ENCODE measurements at places on chromosomes 4 and X.

GRCh38 chr4:165620913-165621312 is 242.1 kb downstream of the CPE start:
- DNase-seq, result no peak

- DNase-seq, result peak; percentile 66
These were observed 106.1 kb downstream of the ARAP2 start for GRCh38 chr4:36138220-36138619.

GRCh38 chrX:110178179-110178865 is 139.6 kb downstream of the AMMECR1 start:
- DNase-seq, result no peak

DNA sequence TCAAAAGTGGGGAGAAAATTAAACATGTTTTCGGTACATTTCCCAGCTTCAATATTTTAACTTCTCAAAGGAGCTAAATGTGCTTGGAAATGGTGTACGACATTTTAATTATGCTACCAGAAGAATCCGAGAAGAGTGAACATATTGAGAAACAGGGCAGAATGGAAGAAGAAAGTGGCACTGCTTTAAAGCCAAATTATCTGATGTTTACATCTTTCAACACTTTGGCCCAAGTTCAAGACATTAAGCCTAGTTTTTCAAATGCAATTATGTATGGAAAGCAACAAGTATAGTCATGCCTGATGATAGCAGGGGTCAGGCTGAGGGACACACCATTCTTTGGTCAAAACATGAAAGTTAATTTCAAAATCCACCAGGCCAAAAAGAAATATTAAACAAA is 577.9 kb upstream of the ZFP42 start:
- no peak for DNase-seq

DNA sequence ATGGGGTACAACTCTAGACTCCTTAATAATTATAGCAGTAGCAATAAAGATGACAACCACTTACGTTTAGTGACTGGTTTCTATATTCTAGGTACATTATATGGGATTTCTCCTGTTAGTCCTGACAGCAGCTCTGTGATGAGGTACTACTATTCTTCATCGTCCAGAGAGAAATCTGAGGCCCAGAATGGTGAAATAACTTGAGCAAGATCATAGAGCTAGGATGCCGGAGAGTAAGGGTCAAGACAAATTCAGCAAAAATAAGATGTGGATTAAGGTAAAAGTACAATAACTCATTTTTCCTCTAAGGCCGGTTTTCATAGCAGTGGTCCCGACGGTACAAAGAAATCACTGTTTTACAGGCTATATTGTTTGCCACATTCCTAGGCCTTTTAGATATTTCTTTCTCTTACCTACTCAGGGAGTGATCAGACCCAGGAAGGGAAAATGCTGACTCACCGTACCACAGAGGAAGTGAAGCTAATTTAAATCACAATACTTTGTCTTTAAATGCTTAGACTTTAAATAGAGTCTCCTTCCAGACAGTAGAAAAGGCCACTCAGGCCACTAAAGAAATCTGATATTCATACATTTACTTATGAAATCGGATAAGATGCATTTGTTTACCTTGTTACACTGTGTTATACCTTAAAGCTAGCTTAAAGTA is 2023.0 kb upstream of the AGA start:
- peak; percentile 0 for DNase-seq

DNA sequence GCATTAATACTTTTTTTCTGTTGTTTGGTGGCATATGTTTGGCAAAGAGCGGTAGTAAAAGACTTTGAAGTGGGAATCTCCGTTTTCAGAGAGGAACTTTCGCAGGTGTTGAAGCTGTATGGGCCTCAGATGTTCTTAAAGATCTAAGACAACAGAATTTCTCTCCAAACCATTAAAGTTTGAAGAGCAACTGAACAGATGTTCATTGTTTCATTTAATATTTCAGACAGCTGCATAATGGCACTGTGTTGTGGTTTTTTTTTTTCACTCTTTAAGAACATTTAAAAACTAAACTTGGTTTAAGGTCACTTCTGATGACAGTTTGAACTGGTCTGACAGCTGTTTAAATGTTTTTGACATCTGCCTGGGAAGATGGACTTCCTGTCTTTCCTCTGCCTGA is 882.7 kb upstream of the PCDH10 start:
- no peak for DNase-seq

- no peak for DNase-seq
These were observed 479.5 kb upstream of the FAM47C start for GRCh38 chrX:36528661-36529060.

DNA sequence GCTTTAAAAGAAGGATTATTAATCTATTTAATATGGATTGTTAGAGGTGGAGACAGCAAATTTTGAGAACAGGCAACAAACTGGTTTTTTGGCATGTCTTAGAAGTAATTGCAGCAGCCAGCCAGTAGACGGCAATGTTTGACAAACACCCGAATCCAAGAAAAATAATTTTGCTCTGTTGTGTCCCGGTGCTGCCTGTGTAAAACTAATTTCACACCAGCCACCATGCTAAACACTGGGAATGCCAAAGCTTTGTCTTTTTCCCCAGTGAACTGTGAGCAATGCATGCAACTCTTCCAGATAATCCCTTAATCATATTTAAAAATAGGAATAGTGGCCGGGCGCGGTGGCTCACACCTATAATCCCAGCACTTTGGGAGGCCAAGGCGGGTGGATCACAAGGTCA is 25.9 kb downstream of the SMIM31 start:
- peak; percentile 64 for DNase-seq

DNA sequence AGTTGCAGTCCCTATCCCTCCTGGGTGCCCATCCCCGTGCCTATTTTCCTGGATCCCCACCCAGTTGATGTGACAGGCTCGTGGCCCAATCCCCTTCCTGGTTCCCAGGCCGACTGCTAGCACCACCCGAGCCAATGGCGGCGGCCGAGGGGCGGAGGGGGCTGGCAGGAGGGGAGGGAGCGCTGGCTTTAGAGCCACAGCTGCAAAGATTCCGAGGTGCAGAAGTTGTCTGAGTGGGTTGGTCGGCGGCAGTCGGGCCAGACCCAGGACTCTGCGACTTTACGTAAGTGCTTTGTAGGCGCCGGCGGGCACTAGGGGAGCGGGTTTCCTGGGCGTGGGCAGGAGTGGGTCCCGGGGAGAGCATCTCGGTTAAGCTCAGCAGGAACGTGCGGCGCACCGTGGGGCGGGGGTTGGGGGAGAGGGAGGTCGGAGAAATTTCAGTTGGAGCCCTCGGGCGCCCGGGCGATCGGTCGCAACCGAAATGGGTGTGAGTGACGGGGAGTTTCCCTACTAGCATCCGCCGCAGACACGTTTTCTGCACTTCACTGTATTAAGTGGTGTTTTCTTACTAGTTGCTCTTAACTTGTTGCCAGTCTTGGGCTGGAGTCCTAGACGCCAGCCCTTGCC is at the start of gene PLS3:
PLS3 (plus strand) TSS at position 197 of the 627 bp plus-strand sequence. CDS start 49,077 bp downstream, outside the sequence.
- peak; percentile 88 for DNase-seq

DNA sequence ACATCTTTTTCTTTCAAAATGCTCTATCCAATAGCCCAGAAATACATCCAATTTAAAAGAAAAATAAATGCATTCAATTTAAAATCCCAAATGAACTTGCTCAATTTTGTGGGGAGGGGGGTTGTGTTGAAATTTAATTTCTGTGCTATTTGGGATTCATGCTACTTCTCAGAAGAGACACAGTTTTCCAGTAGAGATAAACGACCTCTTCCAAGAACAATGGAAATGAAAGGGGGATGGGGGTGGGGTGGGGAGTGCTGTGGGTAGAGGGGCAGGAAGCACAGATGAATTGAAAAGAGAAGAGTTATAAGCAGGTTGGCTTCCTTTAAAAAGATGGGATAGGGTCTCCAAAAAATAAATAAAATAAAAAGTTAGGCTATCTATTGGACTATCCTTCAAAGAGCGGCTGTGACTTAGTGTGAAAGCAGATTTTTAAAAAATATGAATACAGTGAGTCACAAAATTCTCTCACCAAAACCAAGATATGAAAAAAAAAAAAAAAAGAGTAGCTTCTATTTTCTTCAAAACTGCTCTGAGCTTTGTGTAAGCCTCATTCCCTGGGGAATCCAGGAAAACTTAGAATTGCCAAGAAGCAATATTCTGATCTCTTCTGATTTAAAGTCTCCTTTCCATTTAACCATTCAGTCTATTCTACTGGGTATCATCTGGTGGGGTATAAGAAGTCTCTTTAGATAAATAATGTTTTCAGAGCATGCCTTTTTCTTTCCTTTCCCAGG is 324.3 kb downstream of the PTTG2 start:
- peak; percentile 74 for DNase-seq

DNA sequence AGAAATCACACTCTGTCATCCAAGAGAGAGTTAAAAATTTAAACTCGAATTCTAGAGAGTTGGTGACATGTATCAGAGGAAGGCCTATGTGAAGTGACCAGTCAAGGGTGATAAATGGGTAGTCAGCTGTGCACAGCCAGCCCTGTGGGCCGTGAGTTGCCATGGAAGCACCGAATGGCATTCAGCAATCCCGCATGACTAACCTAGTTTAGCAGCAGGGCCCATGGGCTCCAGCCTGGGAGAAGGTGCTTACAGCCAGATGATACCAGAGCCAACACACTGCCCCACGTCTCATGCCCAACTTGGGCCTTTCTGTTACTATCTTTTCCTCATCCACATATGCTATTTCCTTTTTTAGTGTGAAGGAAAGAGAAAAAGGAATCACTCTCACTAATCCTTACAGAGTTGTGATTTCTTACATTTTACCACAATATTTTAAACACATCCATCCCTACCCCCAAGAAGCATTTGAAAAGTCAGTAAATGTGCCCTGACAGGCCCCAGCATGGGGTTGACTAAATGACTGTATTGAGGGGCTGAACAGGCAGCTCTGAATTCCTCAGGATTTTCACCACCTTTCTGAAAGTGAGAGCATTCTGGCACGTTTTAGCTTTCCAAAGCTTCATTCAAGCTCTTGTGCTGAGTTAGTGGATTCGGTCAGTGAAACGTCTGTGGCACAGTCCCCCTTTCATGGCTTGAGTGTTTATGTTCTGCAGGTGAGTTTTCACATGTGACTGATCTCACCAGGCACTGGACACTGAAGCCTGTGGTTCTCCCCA is 104.2 kb downstream of the AFF1 start:
- peak; percentile 81 for DNase-seq

GRCh38 chr4:82890528-82890900 is 439 bp downstream of the SEC31A start:
- no peak for DNase-seq

DNA sequence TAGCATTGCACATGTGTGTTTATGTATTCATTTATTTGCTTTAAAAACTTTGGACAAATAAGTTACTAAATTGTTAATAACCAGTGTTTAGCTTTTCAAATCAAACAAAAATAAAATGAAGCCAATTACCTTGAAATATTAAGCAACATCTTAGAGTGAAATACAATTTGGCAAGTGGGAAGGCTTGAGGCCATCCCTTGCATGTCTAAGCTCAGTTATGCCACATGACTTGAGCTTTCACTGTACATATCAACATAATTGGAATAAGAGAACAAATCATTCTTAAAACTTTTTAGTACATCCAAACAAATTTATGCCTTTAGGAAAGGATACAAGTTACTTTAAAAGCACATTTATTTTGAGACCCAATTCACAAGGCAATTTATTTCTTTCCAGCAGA is 640.6 kb downstream of the SPRY1 start:
- no peak for DNase-seq

DNA sequence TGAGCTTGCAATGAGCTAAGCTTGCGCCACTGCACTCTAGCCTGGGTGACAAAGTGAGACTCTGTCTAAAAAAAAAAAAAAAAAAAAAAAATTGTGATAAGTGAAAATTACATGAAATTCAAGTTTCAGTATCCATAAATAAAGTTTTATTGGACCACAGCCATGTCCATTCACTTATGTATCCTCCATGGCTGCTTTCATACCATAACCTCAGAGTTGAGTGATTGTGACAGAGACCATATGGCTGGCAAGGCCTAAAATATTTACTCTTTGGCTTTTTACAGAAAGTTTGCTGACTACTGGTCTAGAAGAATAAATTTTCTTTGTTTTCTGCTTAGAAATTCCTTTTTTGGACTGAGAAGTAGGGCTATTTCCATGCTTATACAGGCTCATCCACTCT is 11.8 kb upstream of the SHISA3 start:
- no peak for DNase-seq

GRCh38 chrX:18769812-18770573 is 62.5 kb downstream of the PPEF1 start:
- DNase-seq, result peak; percentile 46

DNA sequence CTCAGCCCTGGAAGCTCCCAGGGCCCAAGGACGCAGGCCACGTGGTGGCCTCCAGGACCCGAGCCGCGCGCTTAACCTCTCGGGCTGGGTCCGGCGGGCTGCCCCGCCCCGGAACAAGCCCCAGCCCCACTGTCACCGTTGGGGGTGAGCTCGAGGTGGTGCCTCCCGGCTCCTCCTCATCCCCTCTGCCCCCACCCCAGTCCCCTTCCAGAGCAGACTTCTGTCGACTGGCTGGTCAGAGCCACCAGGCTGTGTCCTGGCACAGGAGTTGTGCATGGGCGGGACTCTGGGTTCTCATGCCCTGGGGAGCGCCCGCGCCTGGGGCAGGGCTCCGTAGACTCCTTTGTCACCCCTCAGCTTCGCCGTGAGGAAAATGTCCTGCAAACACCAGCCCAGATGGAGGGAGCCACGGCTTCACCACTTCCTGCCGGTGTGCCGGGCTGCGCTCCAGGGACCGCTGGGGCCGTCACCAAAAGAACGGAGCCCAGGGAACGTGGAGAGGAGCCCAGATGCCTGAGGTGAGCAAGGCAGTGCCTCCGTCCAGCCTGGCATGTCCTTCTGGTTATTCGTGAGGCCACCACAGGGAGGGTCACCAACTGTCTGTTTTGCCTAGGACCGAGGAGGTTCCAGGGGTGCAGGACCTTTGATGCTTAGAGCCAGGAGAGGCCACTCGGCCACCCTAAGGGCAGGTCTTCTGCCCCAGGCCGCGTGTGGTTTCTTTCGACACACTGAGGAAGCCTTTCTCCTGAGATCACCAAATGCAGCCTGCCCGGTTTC is 7.1 kb upstream of the RGS12 start:
- no peak for DNase-seq

DNA sequence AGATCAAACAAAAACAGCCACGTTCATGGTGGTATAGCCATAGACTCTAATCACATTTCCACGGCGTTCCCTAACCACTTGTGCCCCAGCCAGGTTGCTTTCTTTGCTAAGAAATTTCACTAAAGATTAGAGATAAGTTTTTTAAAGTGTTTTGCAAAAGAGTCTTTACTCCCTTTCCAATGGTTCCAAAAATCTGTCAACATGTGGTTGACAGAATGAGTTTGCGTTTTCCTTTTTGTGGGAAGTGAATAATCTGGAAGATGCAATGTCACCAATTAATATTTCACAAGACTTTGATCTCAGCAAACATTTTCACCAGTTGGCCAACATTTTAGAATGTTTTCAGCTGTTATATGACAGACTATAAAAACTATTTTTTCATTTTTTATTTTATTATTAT is 35.3 kb downstream of the CXCL1 start:
- peak; percentile 96 for DNase-seq

DNA sequence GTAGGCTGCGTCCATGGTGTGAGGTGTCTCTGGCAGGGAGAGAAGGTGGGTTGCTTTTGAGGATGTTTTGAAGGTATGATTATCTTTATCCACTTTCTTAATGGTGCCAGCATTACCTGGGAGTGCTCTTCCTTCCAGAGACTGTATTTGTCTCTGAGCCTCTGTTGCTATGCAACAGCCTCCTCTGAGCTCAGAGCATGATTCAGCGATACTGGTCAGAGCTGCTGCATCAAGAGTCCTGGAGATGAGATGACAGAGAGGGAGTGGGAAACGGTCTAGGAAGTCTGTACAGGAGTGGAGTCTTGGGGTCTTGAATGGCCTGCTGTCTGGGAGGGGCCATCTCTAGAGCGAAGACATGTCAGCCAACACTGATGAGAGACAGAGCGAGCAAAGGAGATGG is 104.4 kb upstream of the RAB40AL start:
- DNase-seq, result peak; percentile 66
